NCI-H1092 treated with DMSO at 0.1 percent for 48 hours (cell line): ENCODE measurements at places on chromosomes 7 and 10.
A peak's percentile ranks its signal among the peaks of the same experiment; 100 is the strongest.

DNA sequence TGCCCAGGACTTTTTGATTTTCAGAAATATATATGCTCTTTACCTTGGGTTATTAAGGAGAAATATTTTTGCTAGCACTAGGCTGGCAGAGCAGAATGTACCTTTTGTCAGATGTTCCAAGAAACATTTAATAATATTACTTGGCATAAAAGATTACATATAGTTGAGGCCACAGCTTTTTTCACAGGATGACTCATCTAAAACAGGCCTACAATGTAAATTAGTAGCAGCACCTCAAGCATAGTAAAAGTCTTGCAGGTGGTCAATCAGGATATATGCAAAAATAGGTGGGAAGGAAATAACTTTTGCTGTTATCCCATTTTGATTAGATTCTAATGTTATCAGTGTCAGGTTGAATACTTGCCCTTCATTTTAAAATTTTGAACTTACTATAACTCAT, 14.9 kb upstream of the ITGB1 start:
- DNase-seq = no peak

DNA sequence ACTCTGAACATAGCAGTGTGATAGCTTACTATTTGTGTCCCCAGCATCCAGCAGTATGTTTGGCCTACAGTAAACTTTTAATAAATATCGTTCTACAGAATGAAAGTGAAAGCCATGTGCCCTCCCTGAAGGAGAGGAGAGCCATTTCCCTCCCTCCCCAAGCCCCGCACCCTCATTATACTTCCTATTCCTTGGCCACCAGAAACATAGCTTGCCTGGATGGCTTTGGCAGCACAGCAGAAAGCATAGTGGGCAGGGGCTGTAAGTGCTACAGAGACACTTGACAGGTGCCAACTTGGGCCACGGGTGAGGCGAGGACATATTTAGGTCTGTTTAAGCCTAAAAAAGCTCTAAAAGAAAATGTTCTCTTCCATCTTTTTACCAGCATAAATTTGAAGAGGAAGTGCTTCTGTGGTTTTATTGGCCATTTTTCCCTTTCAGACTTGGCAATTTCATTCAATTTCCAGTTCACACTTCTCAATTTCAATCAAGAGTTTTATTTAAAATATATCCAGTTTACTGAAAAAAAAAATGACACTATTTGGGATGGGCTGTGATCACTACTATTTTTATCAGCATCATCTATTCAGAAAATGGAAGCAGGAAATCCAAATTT, 12.7 kb downstream of the HHEX start:
- DNase-seq = no peak

DNA sequence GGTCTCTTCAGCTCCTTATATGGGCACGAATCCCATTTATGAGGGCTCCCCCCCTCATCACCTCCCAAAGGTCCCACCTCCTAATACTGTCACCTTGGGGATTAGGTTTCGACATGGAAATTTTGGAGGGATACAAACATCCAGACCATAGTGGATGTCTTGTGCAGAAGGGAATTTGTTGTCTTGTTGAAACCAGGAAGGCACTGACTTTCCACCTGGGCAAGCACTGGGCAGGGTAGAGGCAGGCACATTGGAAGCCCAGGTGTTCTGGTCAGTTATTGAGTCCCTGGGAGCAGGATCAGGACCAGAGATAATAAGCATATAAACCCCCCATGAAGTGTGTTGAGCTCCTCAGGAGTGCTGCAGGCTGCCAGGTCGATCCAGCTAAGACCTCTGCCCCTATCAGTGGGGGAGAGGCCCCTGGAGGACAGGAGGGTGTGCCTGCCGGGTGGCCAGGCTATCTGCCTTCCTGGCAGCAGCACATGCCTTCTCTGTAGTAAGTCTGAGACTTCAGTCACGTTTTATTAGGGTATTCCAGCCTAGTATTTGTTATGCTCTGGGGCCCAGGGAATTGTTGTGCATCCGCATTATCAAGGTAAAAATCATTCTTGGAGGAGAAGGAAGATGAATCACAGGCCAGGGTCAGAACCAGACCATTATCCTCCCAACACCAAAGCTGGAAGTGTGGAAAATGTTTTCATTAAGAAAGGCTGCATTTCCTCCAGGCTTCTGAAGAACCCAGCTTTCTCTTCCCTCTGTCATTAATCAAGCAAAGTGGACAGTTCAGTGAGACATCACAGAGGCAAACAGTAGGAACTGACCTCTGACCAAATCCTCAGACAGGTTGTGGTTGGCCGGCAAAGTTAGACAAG, 503.1 kb downstream of the GRID1 start:
- DNase-seq = no peak

- peak; percentile 82 for DNase-seq
Observed at GRCh38 chr7:147775516-147776284, 814.9 kb upstream of the C7orf33 start.

DNA sequence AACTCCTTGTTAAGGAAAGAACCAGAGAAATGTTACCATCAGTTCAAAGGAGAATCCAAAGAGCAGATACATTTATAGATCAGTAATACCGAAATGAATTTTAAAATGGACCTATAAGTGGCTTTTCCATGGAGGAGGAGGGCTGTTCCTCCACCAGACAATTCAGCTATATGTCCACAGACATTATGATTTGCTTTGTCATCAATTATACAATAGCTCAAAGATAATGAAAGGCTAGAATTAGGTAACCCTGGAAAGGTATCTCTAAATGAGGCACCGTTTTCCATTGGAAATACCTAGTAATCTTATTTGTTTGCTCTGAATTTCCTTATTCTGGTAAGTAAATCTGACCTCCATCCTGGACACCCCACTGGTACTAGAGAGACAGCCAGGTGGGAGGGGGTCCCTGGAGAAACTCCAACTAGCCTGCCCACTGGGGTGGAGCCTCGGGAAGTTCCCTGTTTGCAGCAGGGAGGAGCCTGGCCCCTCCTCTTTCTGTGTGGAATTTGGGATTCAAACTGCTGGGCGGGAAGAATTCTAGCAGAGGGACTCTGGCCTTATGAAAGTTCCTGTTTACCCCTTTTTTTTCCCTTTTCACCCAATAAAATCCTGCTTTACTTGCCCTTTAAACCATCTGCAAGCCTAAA, 218.0 kb downstream of the PHF14 start:
- peak; percentile 10 for DNase-seq

- no peak for DNase-seq
Observed at GRCh38 chr7:158702196-158702595, 2.4 kb downstream of the NCAPG2 start.

DNA sequence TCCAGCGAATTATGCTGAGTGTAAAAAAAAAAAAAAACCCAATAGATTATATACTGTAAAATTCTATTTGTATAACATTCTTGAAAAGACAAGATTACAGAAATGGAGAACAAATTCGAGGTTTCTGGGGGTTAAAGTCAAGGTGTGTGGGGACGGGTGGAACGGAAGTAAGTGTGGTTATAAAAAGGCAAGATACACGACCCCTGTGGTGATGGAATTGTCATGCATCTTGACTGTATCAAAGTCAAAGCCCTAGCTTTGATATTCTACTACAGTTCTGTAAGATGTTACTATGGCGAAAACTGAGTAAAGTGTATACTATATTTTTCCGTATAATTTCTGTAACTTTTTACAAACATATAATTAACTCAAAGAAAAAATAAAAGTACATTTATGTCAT, 718.2 kb upstream of the PCDH15 start:
- DNase-seq = no peak

DNA sequence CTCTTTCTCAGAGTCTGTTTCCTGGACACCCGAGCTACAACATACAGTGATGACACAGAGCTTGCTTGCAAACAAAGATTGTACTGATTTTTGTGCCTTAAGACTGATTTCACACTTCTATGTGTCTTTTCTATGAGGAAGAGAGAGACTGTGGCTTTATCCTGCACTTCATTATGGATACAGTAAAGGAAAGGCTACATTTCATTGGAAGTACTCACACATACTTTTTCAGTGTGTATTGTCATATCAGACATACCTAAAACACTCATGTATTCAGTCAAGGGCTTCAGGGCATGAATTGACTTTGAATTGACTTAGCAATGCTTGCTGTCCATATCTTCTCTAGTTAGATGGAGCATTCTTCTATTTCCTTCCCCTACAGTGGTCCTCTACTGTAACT, 135.5 kb upstream of the IMMP2L start:
- no peak for DNase-seq

DNA sequence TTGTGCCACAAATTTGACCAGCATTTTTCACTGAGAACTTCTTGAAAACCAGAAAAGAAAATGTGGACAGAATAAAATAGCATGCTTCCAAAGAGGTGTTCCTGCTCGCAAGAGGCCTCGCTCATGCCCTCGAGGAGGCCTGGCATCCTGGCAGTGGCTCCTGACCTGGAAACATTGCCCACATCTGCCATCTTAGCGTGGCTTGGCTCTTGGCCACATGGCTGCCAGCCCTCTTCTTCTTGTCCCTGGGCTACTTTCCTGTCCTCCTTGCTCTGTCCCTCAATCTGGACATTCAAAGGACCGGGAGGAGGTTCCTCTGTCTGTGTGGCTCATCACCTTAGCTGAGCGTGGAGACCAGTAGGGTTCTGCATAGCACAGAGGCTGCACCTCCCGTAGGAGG, 131.6 kb upstream of the TMEM72 start:
- DNase-seq = no peak
